ENCODE measurements at places on chromosomes 13 and 19.

DNA sequence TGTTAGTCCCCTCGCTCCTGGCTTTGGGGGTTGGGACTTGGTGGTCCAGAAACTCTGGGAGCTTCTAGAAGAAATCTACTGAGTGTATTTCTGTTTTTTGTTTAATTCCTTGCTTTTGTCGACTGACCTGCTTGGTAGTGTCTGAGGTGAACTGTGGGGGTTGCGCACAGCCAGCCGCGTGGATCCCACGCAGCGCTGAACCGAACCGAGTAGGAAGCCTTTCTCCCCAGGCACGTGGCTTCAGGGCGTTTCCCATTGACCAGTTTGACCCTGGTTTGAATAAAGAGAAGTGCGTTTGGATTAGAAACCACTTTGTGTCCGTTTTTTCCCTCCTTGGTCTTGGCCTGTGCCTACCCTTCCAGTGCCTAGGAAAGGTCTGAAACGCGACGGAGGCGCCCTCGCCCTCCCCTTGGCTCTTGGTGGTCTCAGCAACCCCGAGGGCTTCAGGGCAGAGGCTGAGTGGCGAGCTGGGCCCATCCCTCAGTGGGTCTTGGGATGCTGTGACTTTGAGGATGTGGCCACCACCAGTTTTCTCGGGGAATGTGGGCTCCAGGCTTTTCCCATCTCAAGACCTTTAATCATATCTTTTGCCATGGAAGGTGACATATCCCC lies 2.7 kb upstream of the RPS15 start:
- DNase-seq, result no peak

DNA sequence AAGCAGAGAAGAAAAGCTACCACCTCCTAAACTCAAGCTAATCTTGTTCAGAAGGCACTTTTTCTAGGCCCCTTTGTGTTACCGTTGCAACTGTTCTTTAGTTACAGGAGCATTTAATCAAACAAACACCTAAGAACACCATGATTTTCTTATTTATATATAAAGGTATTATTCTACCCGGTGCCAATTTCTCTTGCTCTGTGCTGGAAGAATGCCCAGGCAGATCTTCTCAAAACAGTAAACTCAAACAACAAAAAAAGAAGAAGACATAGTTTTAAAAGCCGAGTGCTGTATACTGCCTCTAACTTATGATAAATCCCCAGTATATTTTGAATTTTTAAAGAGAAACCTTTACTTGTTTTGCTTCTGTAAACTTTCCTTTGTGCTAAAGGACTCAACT lies 20.4 kb downstream of the SLC7A1 start:
- DNase-seq, result no peak

DNA sequence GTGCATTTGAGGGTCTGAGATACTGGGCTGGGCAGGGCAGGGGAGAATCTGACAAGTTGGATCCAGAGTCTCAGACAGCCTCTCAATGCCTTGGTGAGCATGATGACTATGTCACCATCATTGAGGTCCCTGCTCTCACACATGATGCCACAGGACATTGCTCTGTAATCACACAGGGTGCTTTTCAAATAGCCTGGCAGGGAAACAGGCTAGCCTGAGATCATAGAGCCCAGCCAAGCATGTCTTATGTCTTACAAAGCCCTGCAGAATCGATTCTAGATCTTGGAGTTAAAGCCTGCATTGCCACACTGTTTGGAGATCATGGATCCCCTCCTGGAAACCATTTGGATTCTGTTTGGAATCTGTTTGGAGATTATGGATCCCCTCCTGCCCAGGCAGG lies 5.3 kb downstream of the KCNN1 start:
- no peak for DNase-seq

DNA sequence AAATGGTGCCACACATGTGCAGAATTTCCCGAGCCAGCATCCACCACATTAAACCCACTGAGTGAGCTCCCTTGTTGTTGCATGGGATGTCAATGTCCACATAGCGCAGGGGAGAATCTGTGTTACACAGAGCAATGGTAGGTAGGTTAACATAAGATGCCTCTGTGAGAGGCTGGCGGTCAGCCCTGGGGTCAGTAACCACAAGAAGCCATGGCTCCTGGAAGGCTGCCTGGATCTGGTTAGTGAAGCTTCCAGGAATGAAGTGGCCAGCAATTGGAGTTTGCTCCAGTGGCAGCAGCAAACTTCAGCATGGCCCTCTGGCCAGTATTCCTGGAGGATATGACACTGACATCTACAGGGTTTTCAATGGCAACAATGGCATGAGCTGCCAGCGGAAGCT lies 37.0 kb upstream of the PCDH9 start:
- DNase-seq, result no peak

- no peak for DNase-seq
Measured at GRCh38 chr13:59538512-59538911, 625.2 kb downstream of the DIAPH3 start.

GRCh38 chr19:5250127-5250659 lies 90.4 kb downstream of the PTPRS start:
- DNase-seq, result no peak

DNA sequence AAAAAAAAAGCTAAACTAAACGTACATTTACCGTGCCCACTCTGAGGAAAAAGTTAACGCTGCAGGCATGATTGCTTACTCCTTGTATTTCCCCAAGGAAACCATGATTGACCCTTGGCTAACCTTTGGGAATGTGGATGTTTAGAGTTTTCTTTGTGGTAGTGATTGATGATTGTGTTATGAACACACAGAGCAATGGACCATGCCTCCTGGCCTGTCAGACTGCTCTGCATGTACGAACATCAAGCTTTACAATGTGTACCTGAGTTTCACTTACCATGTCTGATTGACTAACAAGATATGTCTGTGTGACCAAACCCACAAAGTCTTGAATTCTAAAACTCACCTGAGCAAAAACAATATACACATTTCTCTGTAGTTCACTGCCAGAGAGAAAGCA lies 35.1 kb downstream of the MYCBP2 start:
- DNase-seq, result no peak

GRCh38 chr13:68748038-68748437 lies 1359.6 kb upstream of the ATXN8OS start:
- no peak for DNase-seq

GRCh38 chr19:6464070-6464873 lies at the start of gene CRB3:
Gene CRB3, plus strand, starts transcription at chr19:6464271. Its CDS starts 431 bp downstream, at chr19:6464702.
- DNase-seq, result peak; percentile 35

DNA sequence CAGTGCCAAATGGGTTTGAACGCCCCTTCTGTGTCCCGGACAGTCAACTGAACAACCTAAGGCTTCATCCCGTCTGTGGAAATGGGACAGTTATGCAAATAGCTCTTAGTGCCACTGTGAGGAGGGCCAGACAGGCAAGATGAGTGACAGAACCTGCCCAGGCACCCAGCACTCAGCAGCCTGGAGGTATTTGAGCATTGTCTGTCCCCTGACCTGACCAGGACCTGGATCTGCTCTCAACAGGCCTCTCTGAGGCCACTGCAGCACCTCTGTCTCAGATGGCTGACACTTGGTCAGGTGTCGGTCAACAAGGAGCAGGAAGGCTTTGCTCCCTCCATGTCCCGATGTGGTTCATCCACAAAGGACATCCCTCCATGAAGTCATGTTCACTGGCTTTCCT lies 67.9 kb downstream of the CCDC70 start:
- DNase-seq, result no peak

- DNase-seq, result no peak
Measured at GRCh38 chr13:29908416-29909080, 58.1 kb upstream of the UBL3 start.

DNA sequence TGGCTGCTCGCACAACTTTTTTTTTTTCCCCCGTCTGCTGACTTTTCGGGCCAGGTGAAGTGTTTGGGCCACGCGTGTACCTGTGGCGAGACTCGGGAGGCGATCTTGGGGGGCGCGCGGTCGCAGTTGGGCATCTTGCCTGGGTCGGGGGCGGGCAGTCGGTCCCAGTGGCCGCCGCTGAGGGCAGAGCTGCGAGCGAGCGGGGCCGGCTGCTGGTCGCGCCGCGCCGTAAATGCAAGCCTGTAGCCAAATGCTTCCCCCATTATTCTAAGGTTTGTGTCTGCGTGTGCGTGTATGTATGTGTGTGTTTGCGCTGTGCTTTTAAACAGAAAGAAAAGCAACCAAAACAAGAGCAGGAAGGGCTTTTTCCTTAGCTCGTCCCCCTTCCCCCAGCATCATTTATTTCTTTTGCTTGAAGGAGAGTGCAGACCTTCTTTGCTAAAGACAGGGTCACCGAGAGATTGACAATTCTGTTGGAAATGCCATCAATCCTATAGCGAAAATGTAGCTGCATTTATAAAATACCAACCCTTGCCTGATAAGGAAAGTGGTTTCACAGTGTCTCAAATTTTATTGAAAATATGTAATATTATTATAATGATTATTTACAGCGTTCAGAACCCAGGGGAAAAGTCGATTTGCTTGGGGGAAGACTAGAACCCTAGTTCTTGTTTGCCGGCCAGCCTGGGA lies 143.2 kb upstream of the ZNF536 start:
- no peak for DNase-seq

GRCh38 chr19:39166571-39167391 lies 30.0 kb upstream of the NCCRP1 start:
- no peak for DNase-seq

- DNase-seq, result no peak
Measured at GRCh38 chr19:38057959-38058690, 151.1 kb downstream of the SIPA1L3 start.

DNA sequence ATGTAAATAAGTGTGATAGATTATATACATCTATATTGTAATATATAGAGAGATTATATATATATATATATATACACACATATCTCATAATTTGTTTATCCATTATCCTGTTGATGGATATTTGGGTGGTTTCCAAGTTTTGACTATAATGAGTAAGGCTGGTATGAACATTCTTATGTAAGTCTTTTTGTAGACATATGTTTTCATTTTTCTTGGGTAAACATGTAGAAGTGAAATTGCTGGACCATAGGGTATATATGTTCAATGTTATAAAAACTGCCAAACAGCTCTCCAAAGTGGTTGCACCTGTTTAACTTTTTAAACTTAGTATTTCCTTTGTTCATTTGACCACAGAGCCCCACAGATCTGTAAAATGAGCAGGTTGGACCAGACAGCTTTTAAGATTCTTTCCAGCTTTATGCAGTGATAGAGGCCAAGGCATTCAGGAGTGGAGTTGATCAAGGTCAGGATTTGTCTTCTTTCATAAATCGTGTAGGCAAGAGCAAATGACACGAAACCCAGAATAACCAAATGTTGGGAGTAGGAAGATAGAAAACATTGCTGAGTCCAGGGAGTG lies 21.7 kb upstream of the KATNAL1 start:
- DNase-seq, result no peak

- DNase-seq, result peak; percentile 54
Measured at GRCh38 chr19:40221858-40222619, 3.9 kb upstream of the TTC9B start.

GRCh38 chr13:50322006-50322405 lies 306.8 kb downstream of the KCNRG start:
- no peak for DNase-seq

DNA sequence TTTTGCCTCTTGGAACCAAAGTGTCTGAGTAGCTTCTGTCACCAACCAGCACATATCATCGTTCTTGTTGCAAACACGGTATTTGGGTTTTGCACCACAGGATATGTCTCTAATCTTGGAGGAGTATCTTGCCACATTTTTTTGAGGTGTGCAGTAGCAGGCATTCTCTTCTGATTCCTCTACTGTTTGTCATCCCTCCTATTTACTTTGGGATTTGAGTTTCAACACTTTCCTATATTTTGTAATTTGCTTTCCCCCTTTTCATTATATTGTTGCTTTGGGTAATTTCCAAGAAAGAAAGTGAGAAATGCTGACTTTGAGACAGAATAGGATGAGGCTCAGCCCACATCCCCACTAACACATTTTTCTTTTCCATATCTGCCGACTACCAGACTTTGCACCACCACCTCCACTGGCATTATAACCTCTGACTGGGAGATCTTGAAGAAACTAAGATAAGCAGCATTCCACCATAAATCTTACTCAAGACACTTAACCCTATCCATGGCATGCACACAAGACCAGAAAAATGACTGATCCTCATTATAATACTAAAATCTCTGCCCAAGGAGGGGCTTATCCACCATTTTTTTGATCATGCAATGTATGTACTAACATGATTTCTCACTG lies 12.0 kb upstream of the DZIP1 start:
- no peak for DNase-seq

DNA sequence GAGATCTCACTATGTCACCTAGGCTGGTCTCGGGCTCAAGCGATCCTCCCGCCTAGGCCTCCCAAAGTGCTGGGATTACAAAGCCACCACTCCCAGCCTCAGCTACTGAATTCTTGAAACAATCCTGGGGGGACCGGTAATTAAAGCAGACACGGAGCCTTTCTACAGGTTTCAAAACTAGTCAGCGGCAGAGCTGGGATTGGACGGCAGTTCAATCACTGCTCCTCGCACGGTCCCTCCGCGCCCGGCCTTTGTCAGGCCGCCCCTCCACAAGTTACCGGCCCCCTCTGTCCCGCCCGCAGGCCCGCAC lies 229 bp downstream of the BORCS8 start:
- no peak for DNase-seq

GRCh38 chr13:38325426-38325825 lies 24.2 kb upstream of the UFM1 start:
- no peak for DNase-seq

- peak; percentile 61 for DNase-seq
Measured at GRCh38 chr19:41753936-41754529, 1.3 kb upstream of the CEACAM6 start.

Data from CD4-positive, alpha-beta T cell (primary cell).